ENCODE measurements at places on chromosomes 1 and 21. TPM values are rescaled to one million over a fixed set of nuclear protein-coding genes. Genes with fewer than 3 reads are reported as not detected.

The COL8A2 gene
- 48.5 TPM for total RNA-seq

The FGGY gene
- 17.3 TPM for total RNA-seq

The ATP6V1G3 gene
- total RNA-seq = not detected

DNA sequence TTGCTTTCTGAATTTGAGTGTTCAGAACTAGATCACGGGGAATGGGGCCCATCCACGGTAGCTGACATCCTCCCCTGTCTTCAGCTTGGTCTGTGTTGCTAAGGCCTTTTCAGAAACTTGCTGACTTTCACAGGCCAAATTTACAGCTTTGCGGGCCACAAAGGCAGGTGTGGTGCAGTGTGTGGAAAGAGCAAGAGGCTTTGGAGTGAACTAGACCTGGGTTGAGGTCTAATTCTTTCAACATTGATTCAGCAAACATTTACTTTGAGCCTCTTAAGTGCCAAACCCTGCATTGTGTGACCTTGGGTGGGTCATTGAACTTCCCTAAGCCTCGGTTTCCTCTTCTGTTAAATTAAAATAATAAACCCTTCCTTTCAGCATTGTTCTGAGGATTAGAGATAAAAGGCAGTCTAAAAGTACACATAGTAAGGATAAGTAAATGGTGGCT lies 24.3 kb downstream of the STPG1 start:
- H3K36me3 ChIP-seq = no peaks in the 10 kb centered on the region
- no peaks in the 10 kb centered on the region for H3K4me1 ChIP-seq
- no peak overlapping the region for H3K27ac ChIP-seq
- H3K27me3 ChIP-seq = no peaks in the 10 kb centered on the region
- DNase-seq = no peak

The ADCY10 gene
- 0.24 TPM for total RNA-seq

GRCh38 chr21:29583424-29583924 lies 284.8 kb downstream of the BACH1 start:
- no peak for DNase-seq
- no peaks in the 10 kb centered on the region for H3K36me3 ChIP-seq
- no peak overlapping the region for H3K27ac ChIP-seq
- H3K4me3 ChIP-seq = no peak overlapping the region
- no peaks in the 10 kb centered on the region for H3K4me1 ChIP-seq
- H3K27me3 ChIP-seq = no peaks in the 10 kb centered on the region

GRCh38 chr1:1918901-1919303 lies at the start of gene TMEM52:
TMEM52 (minus strand) TSS chr1:1919279; CDS start chr1:1919265, 14 bp downstream.
- no peaks in the 10 kb centered on the region for H3K27me3 ChIP-seq
- no peaks in the 10 kb centered on the region for H3K36me3 ChIP-seq
- no peak for DNase-seq
- no peak within 1 kb of the TSS for H3K27ac ChIP-seq

- DNase-seq = no peak
Observed at GRCh38 chr1:81600363-81600762, 200.4 kb upstream of the ADGRL2 start.

The UMODL1 gene
- not detected for total RNA-seq
